ENCODE measurements at places on chromosomes 16 and 17.

GRCh38 chr16:80027007-80027965 lies 426.7 kb upstream of the MAF start:
- DNase-seq, result peak; percentile 60

GRCh38 chr17:2885733-2886132 lies 89.5 kb downstream of the RAP1GAP2 start:
- no peak for DNase-seq

GRCh38 chr17:27654136-27654535 lies 23.1 kb downstream of the LGALS9 start:
- DNase-seq, result no peak

GRCh38 chr17:57340160-57340981 lies 84.0 kb downstream of the MSI2 start:
- peak; percentile 40 for DNase-seq

- DNase-seq, result no peak
Measured at GRCh38 chr16:30351586-30352419, 3.3 kb downstream of the CD2BP2 start.

GRCh38 chr17:57285701-57286100 lies 29.4 kb downstream of the MSI2 start:
- no peak for DNase-seq

- DNase-seq, result no peak
Measured at GRCh38 chr17:39736319-39737165, 1.2 kb upstream of the GRB7 start.

DNA sequence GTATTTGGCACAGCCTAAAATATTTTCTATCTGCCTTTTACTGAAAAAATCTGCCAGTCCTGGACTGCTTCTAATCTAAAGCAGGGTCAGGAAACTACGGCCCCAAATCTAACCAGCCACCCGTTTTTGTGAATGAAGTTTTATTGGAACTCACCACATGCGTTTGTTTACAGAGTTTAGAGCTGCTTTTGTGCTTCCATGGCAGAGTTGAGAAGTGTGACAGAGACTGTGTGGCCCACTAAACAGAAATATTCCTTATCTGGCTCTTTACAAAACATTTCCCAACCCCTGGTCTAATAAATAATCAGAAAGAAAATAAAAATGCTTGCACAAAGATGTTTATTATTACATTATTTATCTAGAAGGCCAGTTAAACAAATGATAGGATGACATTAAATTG lies 110.2 kb downstream of the COPRS start:
- DNase-seq, result no peak

- no peak for DNase-seq
Measured at GRCh38 chr16:72947379-72948237, 100.3 kb downstream of the ZFHX3 start.

DNA sequence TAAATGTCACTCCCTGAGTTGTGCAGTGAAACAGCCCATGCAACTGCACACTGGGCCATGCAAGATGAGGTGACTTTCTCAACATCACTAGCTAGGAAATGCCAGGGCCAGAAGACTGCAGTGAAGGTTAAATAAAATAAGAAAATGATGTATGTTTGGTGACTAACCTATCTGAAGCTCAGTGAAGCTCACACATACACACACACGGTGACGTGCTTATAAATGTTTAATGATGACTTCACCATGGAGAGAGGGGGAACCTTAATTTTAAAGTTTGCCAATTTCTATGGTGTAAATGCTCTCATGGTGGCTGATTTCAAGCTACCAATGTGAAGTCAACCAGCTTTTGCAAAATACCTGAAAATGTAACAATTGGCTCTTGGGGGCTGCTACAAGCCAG lies 166.4 kb downstream of the MAF start:
- no peak for DNase-seq

DNA sequence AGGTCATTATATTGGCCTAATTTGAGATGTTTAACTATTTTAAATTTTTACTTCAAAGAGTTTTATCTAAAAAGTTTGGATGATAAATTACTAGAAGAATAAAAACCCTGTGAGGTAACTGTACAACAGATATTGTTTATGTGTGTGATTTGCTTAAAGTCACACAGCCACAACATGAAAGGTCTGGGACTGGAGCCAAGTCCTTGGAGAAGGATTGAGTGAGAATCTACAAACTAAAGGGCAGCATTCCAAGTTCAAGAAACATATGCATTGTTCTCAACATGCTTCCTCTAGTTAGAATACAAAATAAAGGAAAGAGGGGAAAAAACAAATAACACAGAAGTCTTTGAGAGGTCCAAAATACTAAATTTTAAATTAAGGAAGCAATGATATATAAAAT lies 131.5 kb upstream of the MON1B start:
- DNase-seq, result no peak

- DNase-seq, result no peak
Measured at GRCh38 chr16:54342966-54343365, 56.4 kb upstream of the IRX3 start.

- DNase-seq, result peak; percentile 9
Measured at GRCh38 chr17:6492892-6493674, 48.8 kb downstream of the PIMREG start.

DNA sequence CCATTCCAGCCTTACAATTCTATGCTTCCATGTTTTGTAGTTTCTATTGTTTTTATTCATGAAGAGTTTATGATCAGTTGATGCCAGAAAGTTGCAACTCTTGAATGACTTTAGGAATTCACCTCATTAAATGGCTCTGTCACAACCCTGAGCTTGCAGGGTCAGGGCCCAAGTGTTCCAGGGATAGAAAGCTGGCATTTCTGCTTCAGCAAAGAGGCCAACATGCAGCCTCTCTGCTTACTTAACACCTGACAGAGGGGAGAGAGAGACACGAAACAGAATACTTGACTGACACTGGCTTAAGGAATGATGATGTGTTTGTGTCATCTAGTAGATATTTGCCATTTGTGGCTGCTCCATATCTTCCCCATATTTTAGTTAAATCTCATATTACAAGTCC lies 328.1 kb downstream of the CA10 start:
- no peak for DNase-seq

DNA sequence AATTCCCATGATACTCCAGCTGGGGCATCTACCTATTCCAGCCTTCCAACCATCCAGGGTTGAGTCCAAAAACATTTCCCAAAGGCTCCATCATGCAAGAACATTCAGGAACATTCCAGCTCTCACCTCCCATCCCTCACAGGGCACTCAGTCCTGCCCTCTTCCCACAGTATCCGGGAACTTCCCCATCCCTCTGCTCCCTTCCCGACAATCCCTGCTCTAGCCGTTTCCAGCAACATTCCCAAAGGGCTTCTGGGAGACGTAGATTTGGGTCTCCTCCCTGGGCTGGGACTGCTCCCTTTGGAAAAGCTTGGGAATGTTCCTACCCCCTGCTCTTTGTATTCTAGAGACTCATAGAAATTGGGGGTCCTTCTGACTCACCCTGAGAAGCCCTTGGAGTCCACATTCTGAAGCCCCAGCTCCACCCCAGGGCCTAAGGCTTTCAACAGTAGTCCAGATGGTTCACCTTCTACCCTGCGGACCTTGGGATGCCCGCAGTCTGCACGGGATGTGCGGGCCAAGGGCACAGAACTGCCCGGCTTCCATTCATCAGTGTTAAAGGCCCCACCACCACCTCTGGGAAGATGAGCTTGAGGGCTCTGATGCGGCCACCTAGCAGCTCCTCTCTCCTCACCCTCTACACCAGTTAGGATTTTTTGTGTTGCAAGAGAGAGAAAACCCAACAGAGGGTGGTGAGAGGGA lies 25.4 kb downstream of the NGFR start:
- DNase-seq, result no peak

DNA sequence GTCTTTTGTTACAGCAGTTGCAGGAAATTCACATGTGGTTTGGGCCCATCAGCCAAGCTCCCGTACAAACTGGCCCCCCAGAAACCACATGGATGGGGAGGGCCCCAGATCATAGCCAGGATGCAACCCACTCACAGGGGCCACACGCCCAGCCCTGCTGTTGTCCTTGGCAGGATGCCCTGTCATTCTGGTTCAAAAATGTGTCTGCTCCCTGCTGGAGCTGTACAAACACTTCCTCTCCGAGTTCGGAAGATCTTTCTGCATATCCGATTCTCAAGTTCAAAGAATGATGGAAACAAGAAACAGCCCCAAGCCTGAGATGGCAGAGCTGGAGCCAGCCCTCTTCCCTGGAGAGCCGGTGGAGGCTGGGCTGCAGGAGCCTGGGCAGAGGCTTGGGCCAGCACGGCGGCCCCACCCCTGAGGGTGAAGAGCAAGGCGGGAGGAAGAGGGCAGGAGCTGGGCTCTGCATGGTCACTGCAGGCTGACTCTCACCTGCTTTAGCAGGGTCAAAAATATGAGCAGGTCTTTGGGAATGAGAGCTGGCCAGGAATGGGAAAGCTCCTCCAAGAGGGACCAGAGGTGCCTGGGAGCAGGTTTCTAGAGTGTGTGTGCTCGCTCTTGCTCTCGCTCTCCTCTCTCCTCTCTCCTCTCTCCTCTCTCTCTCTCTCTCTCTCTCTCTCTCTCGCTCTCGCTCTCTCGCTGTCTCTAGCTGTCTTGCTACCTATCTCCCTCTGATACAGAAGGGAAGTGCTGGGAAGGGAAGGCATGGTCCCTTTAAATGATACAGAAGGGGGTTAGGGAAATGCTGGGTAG lies 34.7 kb upstream of the ENPP7 start:
- peak; percentile 40 for DNase-seq

GRCh38 chr17:8967861-8968260 lies 2.4 kb upstream of the PIK3R5 start:
- DNase-seq, result no peak

GRCh38 chr17:7292729-7293128 lies 1.7 kb downstream of the YBX2 start:
- DNase-seq, result no peak

GRCh38 chr17:82097184-82097918 lies 685 bp downstream of the FASN start:
- peak; percentile 68 for DNase-seq

DNA sequence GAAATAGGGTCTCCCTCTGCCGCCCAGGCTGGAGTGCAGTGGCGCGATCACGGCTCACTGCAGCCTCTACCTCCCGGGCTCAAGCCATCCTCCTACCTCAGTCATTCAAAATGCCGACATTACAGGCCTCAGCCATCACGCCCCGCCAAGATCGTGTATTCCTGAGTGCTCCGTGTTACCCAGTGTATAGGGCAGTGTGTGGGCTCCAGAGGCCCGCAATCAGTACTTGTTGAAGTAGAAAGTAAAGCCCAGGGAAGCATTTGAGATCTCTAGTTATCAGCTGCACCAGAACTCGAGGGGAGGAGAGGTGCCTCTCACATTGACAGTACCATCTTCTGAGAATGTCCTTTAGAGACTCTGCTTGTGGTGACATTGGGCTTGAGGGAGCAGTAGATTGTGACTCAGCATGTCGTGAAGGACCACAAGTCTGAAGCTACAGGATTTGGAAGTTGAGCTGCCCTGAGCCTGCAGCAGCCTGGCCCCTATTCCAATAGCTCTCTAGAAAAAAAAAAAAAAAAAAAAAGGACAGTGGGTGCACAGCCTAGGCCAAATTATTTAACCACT lies 1.1 kb upstream of the PRPSAP1 start:
- peak; percentile 98 for DNase-seq

DNA sequence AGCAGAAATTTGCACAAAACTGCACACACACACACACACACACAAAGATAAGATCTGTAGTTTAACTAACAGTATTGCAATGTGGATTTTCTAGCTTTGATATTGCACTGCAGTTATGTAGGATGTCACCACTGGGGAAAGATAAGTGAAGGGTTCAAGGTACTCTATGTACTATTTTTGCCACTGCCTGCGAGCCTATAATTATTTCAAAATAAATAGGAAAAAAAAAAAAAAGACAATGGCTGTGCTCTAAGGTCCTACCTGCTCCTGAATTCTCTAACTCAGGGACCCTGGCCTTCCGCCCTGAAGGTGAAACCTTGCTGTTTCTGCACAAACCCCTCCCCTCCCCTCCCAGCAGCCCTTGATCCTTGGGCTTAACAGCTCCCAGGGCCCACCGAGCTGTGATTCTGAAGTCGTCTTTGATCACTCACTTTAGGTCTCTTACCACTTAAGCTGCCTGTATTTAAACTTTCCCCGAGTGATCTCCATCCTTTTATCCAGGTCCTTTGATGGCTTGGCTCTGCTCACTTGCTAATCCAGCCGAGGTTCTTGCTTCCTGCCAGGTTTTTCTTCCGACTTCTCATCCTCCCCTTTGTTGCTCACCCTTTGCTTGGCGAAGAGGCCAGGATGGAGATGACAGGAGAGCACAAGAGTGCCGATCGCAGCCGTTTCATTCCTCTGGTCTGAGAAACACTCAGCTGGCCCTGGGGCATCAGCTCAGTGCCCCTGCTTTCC lies 37.7 kb downstream of the TMEM114 start:
- no peak for DNase-seq

DNA sequence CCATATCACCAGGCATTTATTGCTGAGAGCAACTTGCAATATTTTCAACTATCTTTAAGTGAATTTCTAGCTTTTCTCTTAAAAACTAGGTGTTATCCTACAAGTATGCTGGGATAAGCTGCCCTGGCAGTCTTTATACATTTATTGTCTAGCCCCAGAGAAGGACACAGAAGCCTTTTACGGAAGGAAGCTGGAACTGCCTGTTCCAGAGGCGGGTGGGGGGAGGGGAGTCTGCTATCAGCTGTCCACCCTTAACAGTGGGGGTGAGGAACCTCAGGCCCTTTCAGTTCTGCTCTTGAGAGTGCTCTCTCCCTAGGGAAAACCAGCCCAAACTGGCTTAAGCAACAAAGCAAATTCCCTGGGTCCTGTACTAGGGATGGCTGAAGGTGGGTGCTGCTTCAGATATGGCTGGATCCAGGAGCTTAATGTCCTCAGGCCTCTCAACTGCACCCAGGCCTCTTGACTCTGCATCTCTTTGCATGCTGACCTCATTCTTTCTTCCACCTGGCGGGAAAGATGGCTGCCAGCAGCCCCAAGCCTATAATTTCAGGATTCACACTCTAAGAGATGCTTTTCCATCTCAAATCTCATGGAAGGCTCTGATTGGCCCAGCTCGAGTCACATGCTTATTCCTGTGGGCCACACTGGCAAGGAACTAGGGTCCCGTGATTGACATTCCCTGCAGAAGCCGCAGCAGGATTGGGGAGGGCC lies 16.6 kb downstream of the NAGPA start:
- DNase-seq, result no peak
